Right forelimb (tissue), 1 donor: ENCODE measurements at places on chromosomes 1 and 21.

DNA sequence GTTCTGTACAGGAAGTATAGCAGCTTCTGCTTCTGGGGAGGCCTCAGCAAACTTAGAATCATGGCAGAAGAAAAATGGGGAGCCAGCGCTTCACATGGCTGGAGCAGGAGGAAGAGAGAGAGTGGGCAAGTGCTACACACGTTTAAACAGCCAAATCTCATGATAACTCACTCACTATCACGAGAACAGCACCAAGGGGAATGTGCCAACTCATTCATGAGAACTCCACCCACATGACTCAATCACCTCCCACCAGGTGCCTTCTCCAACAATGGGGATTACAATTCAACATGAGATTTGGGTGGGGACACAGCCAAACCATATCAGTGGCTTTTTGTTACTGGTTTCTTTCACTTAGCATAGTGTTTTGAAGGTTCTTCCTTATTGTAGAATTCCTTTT, 138.6 kb downstream of the SYT14 start:
- DNase-seq = no peak

GRCh38 chr1:50148142-50148923, 39.6 kb downstream of the ELAVL4 start:
- no peak for DNase-seq

DNA sequence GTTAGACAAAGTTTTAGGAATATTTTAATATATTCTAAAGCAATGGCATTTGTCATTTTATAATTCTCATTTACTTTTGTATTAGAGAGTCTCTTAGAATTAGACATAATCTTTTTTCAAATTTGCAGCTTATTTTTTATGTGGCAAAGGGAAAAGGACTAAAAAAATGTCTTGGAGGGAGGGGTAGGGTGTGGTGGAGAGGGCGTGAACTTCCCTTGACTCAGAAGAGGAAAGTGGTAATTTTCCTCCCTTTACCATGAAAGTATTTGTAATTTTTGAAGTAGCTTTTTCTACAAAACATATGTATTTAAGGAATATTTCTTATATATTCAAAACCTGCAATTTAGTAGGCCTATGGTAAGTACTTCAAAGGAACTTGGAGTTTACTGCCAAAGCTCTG, 6.9 kb upstream of the RABGAP1L start:
- no peak for DNase-seq

DNA sequence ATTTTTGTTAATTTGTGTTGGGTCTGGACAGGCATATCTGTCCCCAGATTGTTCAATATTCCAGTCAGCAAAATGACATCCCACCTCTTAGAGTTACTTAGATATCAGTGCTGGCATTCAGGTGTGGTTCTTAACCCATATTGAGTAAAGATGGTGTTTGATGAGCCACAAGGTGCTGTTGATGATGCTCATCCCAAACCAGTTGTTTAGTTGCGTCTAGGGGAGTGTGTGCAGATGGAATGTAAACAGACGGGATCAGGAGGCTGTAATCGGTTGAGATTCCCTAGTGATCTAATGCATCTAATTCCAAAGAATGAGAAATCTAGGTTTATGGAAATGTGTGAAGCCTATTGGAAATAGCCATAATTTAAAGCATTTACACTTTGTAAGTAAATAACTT, 1.1 kb downstream of the HOOK1 start:
- no peak for DNase-seq

DNA sequence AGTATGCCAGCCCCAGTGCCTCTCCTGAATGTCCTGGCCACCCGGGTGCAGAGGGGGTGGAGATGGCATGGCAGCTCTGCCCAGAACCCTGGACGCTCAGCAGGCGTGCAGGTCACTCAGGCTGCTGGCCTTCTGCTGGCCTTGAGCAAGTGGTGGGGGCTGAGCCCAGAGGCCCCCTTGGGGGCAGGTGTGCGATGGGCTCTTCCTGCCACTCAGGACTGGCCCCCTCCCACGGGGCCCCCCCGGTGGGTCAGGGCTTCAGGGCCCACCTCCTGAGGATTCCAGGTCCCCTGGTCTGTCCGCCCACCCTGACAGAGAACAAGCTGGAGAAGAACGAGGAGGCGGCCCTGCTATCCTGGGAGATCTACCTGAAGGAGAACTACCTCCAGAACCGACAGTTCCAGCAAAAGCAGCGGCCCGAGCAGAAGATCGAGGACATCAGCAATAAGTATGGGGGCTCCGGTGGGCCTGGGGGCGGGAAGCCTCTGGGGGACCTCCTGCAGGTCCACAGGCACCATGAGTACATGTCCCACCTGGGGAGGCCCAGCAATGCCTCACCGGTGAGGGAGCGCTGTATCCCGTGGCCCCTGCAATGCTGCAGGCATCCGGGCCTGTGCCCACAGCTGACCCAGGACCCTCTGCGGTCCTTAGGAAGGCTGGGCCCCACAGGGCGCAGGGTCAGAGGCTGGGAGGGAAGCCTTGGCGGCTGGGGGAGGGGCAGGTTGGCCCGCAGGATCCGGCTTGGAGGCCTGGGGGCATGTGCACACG, 37.0 kb upstream of the LRRC3 start:
- no peak for DNase-seq

DNA sequence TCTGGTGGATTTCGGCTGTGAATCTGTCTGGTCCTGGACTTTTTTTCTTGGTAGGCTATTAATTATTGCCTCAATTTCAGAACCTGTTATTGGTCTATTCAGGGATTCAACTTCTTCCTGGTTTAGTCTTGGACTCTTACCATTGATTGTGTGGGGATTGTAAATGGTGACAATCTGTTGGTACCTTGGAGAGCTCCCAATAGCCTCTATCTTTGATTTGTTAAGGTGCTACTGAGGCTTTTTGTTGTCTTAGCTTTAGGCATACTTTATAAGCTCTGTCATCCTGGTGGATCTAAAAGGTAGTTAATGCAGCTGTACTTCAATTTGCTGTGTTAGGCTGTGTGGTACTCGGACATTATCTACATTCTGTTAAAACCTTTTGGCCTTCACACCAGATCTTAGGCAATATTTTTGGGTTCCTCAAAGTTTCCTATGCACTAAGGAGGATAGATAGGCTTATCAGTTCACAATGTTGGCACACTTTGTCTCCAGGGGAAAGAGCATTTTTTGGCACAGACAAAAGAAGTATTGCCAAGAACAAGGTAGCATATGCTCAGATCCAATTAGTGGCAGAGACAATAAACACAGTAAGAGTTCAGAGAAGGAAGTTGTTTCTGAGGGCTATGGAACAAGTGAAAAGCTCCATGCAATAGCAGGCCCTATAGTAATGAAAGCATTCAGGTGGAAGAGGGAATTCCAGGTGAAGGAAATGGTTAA, 230.4 kb downstream of the PDE4B start:
- DNase-seq = no peak

- no peak for DNase-seq
These were observed 113.1 kb upstream of the FGGY start for GRCh38 chr1:59183749-59184317.

DNA sequence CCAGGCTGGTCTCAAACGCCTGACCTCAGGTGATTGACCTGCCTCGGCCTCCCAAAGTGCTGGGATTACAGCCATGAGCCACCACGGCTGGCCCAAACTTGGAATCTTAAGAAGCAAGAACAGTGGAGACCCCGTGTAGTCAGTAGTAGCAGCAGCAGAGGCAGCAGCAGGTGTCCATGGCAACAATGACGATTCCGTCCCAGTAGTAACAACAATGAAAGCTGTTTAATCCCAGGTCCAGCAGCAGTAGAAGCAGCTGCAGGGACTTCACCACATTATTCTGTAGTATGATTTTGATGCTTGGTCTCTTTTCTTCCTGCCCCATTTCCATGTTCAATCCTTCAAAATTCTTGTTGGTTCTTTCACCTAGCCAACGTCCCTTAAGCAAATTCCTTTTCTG, 69.6 kb upstream of the KCTD3 start:
- no peak for DNase-seq
